ENCODE measurements at places on chromosomes 11 and 22.

- DNase-seq: no peak
Measured at GRCh38 chr11:118205606-118206378, 19.0 kb downstream of the JAML start.

- DNase-seq: no peak
Measured at GRCh38 chr11:65698205-65698604, 13.8 kb upstream of the KAT5 start.

DNA sequence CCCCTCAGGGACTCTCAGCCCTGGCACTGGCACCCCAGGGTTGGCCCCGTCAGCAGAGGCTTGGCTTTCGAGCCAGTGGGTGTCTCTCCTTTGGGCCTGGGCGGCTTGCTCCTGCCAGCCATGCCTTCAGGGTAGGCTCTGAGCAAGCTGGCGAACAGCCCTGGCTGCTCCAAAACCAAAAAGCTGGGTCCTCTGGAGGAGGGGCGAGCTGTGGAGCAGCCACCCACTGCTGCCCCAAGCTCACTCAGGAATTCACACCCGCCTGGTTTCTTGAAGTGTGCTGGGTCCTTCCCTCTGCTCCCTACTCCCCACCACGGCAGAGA is 6.2 kb downstream of the YDJC start:
- DNase-seq: no peak

GRCh38 chr11:95108671-95109551 is 19.3 kb downstream of the ENDOD1 start:
- DNase-seq: no peak

GRCh38 chr11:44855493-44855849 is 95.2 kb downstream of the TP53I11 start:
- no peak for DNase-seq

- no peak for DNase-seq
Measured at GRCh38 chr22:44587737-44588310, 89.8 kb upstream of the RTL6 start.

DNA sequence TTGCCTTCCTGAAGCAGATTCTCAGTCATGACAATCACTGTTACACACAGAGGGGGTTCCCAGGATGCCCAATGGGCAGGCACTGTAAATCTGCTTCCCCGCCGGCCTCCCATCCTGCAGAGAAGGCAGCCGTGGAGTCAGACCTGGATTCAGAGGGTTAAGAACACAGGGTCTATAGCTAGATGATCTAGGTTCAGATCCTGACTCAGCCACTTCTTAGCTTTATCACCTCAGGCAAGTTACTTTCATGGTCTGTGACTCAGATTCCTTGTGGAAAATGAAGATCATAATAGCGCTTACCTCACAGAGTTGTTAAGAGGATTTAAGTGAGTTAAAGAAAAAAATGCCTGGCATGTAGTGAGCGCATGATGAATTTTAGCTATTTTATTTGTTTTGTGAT is 95.9 kb downstream of the TIMP3 start:
- no peak for DNase-seq

DNA sequence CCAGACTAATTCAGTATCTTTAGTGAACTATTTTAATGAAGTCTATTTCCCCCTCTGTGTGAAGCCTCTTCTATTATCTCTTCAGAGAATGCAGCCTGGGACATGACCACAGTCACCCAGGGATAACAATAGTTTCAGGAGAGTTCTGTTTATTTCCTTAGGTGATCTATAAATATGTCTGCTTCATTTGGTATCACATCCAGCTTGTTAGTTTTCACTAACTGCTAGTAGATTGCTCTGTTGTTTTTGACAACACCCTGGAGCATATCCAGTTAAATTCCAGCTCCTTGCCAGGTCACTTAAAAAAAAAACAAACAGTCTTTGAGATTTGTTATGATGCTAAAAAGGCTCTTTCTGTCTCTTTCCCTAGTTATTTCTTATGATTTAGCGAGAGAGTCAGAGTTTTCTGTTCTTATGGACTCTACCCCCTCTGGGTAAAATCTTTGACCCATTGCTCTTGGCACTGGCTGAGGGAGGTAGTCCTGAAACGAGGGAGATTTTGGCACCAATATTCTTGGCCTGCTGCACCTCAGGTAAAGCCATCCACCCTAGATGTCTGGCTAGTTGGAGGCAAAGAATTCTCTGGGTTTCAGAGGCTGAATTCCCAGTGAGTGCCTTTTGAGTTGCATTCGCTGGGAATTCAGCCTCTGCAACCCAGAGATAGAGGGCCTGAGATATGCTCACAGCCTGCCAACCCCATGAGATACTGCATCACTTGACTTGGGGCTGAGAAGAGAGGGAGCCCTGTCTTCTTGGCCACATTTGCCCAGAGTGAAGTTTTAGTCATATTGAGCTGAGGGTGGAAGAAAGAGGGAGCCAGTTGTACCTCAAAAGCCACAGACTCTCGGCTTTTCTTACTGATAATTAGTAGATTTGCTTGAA is 159.1 kb downstream of the PGR start:
- DNase-seq: no peak

- no peak for DNase-seq
Measured at GRCh38 chr11:33575311-33575710, 125.3 kb downstream of the C11orf91 start.

- DNase-seq: no peak
Measured at GRCh38 chr11:124762624-124763155, 600 bp upstream of the ESAM start.

GRCh38 chr22:46336119-46337078 is 885 bp downstream of the TRMU start:
- DNase-seq: no peak

DNA sequence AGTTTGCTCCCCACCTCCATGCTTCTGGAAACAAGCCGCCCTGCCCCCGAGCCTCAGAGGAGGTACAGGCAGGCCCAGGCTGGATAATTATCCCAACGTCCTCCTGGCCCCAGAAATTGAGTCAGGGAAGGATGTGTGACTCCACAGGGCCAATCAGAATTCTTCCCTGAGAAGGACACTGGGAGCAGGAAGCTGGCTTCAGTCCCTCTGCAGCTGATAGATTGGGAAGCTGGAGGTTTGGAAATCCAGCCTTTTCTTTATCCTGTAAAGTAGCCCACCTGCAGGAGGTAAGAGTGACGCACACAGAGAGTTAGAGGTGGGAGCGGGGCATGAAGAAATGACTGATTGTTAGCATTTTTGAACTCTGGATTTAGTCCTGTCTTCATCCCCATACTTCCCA is 97.5 kb upstream of the CD82 start:
- DNase-seq: no peak

DNA sequence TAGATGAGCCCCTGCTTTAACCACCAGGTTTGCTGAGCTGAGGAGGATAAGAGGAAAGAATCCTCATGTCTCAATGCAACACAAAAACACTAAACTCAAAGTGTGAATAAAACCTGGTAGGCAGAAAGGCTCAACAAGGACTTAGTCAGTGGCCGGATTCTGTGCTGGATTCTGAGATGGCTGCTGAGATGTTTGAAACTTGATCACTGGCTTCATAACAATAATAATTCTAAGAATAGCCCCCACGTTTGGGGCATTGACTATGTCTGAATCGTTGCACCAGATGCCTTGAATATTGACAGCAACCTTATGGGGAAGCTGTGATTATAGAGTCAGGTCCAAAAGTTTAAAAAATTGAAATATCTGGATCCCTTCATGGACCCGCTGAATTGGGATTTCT is 4.6 kb downstream of the DKK3 start:
- DNase-seq: no peak

- DNase-seq: no peak
Measured at GRCh38 chr11:10385696-10386095, 69.4 kb upstream of the AMPD3 start.

DNA sequence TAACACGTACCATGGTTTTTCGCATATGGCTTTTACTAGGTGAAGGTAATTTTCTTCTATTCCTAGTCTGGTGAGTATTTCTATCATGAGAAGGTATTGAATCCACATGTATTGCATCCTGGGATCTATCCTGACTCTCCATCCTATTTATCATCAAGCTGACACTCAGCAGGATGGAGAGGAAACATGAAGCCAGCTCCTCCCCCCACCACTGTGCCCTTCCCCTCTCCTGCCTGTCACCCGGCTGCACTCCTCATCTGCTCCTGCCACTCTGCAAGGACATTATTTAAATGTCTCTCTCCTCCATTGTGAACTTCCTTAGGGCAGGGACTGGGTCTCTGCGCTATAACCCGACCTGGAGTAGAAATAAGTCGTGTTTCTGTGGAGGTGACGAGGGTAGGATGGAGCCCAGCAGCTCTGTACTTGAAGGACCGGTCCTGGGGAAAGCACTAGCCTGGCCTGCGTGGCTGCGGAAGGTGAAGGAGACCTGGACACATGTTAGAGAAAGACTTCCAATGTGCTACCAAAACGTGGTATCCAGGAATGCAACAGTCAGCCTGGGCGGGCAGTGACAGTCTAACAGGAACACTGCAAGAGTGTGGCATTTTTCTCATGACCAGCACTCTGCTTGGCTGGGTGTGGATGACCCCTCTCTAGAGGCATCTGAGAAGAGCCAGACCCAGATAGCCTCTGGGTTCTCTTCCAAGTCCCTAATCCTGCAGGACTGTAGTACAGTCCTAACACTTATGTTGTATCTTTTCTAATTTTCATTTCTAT is 111.2 kb downstream of the MICAL3 start:
- no peak for DNase-seq

DNA sequence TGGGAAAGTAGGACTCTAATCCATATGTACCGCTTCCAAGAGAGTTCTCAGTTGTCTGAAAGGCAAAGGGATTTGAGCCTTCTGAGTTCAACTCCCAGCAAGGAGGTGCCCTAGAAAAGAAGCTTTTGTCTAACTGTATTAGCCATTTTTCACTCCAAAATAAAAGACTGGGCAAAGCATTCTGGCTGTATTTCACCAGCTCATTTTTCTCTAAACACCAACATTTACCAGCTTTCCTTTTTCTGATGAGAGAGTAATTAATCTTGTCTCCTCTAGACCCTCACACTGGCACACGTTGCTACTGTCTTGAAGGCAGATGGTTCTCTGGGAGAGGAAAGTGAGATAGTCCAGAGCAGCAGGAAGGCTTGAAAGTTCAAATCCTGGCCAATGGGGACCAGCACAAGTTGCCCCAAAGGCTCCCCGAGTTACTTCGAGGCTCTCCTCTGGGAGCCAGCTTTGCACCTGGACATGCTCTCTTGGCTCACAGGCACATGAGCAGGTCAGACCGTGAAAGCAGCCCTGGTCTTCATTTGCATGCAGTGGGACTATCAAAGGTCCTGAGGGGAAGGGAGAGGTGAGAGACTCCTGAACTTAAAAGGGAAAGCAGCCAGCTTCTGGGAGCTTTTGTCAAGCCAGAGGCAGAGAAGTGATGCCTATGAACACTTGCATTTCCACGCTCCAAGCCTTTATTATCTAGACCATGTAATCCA is 100.0 kb downstream of the NTM start:
- DNase-seq: no peak

- no peak for DNase-seq
Measured at GRCh38 chr22:43988116-43988820, 33.0 kb downstream of the SAMM50 start.

GRCh38 chr11:126475014-126475991 is 119.8 kb downstream of the ST3GAL4 start:
- no peak for DNase-seq

DNA sequence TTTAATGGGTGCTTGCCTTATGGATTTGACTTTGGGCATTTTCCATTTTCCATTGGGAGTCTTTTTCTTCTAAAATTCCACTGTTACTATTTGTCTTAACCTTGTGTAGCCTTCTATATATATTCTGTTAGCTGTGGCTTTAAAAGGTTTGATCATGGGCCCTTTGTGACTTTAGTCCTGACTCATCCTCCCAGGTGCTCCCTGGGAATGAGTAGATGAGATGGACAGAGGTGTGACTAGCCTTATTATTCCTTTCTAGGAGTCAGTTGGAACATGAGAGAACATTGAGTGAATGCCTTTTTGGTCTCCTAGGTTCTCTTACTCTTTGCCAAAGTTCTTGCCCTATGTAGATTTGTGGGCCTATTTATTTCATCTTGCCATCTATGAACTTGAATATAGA is 39.0 kb downstream of the DDX10 start:
- no peak for DNase-seq

GRCh38 chr22:42271906-42272305 is 1.5 kb upstream of the TCF20 start:
- no peak for DNase-seq

DNA sequence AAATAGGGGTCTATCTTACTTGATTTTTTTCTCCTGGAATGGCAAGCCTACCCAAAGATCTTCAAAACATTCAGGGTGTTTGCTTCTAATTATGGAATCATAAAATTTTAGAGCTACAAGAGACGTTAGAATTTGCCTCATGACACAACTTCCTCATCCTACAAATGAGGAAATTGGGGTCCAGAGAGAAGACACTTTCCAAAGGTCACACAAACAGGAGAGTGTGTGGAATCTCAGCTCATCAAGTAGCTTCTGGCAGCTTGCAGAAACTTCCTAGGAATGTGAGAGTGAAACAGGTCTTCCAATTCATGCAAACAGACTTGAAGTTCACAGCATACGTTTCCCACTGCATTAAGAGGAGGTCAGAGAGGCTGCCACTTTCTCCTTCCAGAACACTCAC is 976.0 kb downstream of the OPCML start:
- DNase-seq: no peak

DNA sequence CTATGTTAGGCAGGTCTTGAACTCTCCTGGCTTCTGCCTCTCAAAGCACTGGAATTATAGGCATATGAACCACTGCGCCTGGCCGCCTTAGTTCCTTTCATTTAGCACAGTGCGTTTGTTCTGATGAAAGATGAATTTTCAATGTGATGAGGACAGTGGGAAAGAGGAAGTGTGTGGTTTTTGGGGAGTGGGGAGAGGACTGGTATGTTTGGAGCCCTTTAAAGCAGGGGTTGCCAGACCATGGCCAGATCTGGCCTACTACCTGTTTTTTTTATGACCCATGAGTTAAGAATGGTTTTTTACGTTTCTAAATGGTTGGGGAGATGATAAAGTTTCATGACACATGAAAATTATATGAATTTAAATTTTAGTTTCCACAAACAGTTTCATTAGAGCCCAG is 12.5 kb downstream of the ATXN10 start:
- DNase-seq: no peak

DNA sequence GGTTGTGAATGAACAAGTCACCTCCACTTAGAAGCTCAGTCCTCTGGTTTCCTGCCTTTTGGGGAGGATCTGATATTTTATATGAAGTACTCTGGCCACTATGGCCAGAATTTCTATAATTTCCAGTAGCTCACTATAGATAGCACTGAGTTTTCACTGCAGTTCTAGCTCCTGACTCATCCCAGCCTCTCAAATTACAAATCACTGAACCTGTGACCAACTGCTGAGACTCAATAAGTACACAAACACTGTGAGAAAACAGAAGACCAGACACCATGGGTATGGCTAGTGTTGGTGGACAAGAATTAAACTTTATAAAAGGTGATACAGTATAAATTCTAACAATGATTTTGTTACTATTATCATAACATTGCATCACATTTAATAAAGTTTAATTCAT is 47.1 kb upstream of the UCP3 start:
- DNase-seq: no peak

GRCh38 chr11:35035894-35036408 is 103.0 kb upstream of the CD44 start:
- DNase-seq: no peak

- no peak for DNase-seq
Measured at GRCh38 chr22:44336962-44337677, 24.4 kb upstream of the SHISAL1 start.

- DNase-seq: no peak
Measured at GRCh38 chr11:57641011-57641807, 8.5 kb downstream of the YPEL4 start.

Data from coronary artery (tissue), 2 donors.